ENCODE measurements at places on chromosomes 3 and 15.

DNA sequence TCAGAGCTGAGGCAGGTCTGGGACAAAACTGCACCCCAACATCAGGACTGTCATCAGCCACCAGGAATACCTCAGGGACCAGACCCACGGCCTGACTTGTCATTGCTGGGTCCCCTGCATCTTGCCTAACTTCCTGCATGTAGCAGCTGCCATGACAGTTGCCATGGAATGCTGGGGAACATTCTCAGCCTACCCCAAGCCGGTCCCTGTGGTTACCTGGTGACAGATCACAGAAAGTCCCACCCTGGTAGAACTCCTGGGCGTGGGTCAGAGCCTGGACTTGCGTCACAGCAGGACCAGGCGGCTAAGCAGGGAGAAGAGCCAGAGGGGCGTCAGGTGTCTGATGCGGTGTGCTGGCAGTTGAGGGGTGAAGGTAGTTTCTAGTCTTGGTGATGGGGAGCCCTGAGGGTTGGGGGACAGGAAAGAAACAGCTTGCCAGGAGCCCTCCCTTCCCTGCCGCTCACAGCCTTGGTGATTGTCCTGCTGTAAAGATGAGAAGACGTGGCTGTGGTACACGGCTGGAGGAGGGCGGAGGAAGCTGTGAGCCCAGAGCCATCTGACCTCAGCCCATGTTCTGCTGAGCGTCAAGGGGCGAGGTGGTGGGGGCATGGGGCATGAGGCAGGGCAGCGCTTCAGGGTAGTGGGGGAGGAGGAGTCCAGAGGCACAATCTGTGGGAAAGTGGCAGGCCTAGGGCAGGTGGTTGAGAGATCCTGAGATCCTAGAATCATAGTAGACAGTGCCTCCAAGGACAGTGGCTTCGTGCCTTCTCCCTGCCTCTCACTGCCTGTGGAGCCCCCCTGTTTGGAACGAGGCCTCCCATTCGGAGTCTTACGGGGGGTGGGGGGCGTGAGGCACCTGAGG, 5.4 kb downstream of the H1-8 start:
- no peak for DNase-seq

GRCh38 chr3:134298249-134298648, 47.6 kb upstream of the RYK start:
- DNase-seq, result no peak

- no peak for DNase-seq
Observed at GRCh38 chr15:101039461-101039860, 120.3 kb downstream of the LRRK1 start.

- DNase-seq, result no peak
Observed at GRCh38 chr3:144104679-144105078, 133.1 kb downstream of the DIPK2A start.

Measured in foreskin melanocyte (primary cell).